ENCODE measurements at places on chromosomes 5 and 9.

- DNase-seq, result no peak
Measured at GRCh38 chr9:81578606-81579005, 110.7 kb downstream of the TLE1 start.

- DNase-seq, result no peak
Measured at GRCh38 chr5:157989296-157989695, 130.4 kb upstream of the CLINT1 start.

DNA sequence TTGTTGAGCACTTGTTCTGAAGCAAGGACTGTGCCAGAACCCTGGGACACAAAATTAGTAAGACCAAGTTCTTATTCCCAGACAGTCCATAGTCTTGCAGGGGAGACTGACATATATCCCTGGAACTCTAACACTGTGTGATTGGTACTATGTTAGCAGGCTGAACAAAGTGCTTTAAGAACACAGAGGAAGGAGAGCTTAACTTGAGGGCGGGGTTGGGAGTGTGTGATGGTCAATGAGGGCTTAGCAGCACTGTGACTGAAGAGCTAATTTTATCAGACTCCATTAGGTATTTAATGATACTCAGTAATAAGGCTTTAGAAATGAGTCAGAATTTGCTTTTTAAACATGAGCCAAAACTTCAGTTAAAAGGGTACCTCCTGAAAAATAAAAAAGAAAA is 14.9 kb upstream of the SPATA24 start:
- DNase-seq, result no peak

GRCh38 chr5:90287036-90287435 is 122.5 kb downstream of the CETN3 start:
- no peak for DNase-seq

GRCh38 chr9:101463397-101463796 is 27.8 kb upstream of the ALDOB start:
- no peak for DNase-seq

DNA sequence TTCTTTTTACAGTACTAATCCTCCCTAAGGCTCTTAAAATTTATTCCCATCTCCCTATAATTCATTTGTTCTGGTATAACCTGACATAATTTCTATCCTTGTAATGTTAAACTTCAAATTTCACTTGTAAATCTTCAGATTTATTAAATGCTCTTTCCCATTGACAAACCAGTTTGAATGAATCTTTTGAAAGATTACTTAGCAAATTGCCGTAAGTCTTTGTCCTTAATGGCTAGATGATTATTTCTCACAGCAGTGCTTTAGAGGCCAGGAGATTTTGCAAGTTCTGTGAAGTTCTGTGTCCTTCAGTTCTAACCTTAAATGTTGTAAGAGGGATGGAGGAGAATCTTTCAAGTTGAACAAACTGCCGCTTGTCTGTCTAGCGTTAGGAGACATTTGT is 4.2 kb downstream of the SLC44A1 start:
- DNase-seq, result no peak

DNA sequence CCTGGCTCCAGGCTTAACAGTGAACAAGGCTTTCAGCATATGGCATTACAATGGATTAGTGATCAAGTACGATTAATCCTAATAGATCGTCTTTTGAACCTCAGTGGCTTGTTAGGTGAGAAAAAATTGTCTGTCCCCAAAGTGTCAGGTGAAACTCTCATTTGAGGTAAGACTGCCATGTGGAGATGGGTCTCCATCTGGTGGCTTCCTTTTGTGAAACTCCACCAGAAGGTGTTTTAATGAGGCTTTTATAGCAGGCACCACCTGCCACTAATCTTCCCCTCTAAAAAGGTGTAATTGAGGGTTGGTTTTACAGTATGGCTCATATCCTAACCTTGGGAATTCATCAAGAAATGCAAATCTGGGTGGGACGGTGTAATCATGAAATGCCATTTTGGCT is 471.1 kb upstream of the MPDZ start:
- DNase-seq, result no peak

DNA sequence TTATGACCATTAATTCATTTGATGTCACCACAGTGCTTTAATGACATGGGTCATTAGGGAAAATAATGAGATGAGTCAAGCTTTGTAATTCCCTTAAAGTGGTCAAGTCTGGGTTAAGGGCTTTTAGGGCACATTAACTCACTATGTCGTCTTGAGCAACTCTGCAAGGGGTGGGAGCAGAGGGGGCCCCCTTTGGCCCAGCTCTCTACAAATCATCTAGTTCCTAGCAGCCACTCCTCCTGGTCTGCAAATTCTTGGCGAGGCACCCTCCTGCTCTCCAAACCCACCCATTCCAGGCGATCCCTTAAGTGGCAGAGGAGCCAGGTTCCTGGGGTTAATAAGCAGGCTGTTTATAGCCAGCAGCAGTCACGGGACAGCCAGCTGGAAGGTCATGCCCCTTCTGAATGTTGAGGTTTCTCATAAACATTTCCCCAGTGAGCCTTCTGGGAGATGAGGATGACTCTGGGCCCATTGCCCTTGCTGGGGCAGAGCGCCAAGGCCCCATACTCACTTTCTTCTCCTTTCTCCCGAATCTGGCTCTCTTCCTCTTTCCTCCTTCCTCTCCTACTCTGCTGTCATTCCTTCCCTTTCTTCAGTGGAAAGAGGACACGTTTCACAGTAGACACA is 14.3 kb upstream of the GPX3 start:
- no peak for DNase-seq

- no peak for DNase-seq
Measured at GRCh38 chr5:56206126-56206910, 26.8 kb downstream of the ANKRD55 start.
